Stimulated activated CD4-positive, alpha-beta T cell treated with anti-CD3 and anti-CD28 coated beads, Interleukin-12 subunit alpha, Interleukin-12 subunit beta, amount 100 ng/mL, for 48 hours (primary cell): ENCODE measurements at places on chromosomes 6 and 20.

DNA sequence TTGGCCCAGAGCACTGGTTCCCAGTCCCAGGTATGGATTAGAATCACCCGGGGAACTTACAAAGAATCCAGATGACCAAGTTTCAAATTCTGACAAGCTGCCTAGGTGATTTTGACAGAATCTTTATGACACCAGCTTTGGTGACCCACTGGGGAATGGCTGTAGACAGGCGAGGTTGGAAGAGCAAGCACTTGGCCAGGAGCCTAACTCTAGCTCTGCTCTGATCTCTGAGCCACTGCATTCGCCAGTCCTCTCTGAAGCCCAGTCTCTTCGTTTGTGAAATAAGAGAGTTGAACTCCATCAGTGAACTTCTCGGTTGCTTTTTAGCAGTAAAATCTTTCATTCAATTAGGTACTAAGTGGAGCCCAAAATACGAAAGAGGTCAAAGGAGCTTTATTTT lies 161.2 kb downstream of the VEGFA start:
- no peak for DNase-seq

DNA sequence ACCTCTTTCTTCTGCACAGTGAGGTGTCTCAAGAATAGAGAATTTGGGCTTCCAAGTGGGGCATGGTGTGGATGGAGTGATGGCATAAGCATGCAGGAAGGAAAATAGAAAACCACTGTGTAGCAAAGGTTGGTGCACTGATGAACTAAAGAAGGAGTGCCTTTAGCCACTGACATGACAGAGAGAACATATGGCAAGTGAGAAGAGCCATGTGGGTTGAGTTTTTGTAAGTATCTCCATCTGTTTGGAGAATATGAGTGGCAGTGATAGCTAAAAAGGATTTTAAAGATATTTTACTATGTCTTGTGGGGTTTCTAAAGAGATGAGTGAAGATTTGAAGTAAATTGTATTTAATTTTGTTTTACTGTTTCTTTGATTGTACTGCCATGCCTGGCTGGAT lies 160.5 kb upstream of the GRIK2 start:
- no peak for DNase-seq

DNA sequence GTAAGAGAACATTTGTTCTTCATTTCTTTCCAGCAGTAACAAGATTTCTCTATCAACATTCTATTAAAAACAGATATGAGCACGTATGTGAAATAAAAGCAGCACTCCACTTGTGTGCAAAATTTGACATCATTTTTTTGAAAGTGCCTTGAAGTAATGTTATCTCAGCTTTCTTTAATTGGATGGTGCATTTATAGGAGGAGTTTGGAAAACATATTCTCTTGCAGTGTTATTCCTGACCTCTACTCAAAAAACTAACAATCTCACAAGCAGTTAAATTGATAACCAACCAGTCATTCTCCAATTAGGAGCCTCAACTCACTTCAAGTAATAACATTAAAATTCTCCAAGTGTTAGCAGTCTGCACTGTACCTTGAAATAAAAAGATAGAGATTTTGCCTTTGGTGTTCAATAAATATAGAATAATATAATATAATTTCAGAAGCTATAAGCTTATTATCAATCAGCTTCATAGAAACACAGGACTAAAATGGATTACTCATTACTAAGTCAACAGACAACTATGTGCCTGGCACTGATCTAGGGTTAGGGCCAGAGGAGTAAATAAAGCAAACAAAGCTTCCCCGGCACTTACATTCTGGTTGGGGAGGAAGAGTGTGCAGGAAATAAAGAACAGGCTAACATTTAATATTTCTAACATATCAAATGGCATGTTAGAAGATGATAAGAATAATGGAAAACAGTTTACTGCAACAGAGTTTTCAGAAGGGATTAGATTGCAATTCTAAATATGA lies 149.0 kb upstream of the SGK1 start:
- no peak for DNase-seq

DNA sequence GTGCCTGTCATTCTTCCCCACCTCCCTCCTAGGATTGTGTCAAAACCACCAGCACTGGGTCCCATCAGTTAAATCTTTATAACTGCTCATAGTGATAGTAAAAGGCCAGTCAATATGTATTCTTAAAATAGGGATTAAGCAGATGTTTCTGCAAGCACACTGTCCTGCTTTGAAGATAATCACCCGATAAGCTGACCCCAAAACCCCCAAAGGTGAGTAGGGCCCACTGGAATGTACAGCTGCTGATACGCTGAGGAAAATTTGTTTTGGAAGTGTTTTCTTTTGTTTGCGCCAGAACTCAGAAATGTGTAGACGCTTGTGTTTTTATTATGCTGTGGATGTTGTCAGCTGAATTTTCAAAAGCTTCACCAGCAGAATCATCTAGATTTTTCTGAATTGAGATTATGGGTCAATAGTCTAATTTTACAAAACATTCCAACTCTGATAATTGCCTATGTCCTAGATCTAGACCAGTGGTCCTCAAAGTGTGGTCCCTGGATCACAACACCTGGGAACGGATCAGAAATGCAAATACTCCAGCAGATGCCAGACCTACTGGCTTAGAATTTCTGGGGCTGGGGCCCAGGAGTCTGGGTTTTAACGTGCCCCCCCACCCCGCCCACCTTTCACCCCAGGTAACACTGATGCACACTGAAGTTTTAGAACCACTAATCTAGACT lies 11.4 kb downstream of the BFSP1 start:
- no peak for DNase-seq

DNA sequence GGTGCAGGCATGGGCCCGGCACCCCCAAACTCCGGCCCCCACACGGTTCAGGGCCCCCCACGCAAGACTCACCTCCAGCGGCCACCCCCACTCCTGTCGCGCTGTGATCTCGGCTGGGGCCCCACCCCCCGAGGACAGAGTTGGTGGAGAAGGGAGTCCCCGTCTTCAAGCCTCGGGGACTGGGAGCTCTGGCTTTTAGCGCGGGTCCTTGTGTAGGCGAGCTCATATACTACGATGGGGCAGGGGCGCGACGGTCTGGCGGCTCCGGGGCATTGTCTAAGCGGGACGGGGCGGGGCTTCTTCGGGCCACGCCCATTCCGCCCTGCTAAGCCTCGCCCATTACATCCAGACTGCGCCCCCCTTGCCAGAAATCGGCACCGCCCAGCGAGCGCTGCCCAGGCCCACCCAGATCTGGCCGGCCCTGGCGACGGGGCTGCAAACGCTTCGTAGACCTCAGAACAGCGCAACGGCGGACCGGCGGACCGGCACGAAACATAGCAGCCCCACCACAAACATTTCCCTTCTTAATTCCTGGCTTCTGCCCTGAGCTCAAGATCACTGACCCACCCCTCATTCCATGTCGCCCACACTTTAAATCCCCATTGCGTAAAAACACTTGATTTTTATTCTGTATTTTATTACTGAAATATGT lies 1.0 kb upstream of the DDAH2 start:
- no peak for DNase-seq

DNA sequence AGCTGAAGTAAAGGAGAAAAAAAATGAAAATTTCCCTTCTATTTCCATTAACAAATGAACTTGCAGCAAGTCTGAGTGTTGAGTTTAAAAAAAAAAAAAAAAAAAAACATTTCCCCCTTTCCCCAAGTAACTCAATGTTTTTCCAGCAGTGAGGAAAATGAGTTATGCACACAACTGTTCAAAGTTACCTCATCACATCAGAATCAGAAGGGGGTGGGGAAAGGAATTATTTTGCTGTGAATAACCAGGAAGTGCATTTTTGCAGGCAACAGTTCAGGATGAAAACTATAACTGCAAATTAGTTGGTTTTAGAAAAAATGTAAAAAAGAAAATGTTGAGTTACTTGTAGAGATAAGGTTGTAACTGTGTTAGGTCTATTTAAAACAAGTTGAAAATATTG lies 568.9 kb upstream of the CITED2 start:
- no peak for DNase-seq

DNA sequence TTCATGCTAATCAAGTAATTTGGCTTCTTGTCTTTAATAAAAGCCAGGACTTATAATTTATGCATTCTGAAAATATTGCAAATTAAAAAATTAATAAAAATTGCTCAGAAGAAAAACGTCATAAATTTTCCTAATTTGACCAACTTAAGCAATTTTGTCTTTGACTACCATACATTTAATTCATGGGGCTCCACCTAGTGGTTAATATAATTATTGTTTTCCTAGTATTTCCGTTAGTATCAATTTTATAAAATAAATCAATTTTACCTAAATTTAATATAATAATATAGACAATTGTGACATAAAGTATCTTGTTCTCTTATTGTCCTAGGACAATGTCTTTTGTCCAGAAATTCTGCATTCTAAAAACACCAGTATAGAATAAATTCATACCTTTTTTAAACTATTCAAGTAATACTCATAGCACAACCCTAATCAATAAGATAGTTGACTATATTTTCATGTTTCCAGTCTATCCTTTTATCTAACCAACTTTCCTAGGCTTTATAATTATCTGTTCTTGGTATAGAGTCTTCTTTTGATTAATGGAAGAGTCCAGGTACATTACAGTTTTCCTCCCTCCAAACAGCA lies 319.9 kb downstream of the TRDN start:
- no peak for DNase-seq

DNA sequence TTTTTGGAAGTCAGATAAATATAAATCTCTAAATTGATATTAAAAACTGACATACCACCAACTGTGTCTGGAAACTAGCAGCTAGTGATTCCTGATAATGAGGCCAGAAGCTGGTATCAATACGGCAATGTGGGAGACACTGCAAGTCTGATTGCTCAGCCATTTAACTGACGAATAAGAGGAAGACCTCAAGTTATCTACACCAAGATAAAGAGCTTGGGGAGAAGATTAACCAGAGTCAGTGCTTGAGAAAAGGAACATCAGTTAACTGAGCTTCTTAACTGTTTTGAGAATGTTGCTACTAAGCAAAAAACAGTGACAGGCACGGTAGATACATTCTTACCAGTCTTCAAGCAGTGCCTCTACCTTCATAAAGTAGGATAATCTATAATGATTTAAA lies 140.4 kb upstream of the TENT5A start:
- no peak for DNase-seq

DNA sequence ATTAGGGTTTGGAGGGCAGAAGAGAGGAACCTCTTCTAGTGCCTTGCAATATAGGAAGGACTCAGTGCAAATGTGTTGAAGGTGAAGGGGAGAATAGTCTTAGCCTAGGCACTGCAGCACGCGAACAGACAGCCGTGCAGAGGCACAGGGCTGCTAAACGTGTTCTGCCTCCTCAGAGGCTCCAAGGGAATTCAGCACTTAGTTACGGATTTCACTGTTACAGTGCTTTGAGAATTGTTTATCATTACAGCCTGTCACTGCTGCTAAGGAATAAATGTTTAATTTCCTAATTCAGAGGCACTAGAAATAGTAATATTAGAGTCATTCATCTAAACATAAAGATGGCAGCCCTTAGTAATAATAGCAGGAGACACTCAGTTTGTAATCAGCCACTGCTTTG lies 116.4 kb upstream of the SLC22A16 start:
- no peak for DNase-seq

- no peak for DNase-seq
Observed at GRCh38 chr6:111565326-111566221, 40.1 kb downstream of the TRAF3IP2 start.

- DNase-seq = no peak
Observed at GRCh38 chr6:74181471-74181870, 485.5 kb downstream of the CD109 start.

- DNase-seq = no peak
Observed at GRCh38 chr6:157718503-157719187, 104.4 kb upstream of the SNX9 start.

- peak; percentile 27 for DNase-seq
Observed at GRCh38 chr6:11275598-11275997, 43.1 kb upstream of the NEDD9 start.

- no peak for DNase-seq
Observed at GRCh38 chr20:58580474-58580835, 65.3 kb upstream of the APCDD1L start.

GRCh38 chr6:21949211-21949801 lies 347.5 kb downstream of the PRL start:
- no peak for DNase-seq

DNA sequence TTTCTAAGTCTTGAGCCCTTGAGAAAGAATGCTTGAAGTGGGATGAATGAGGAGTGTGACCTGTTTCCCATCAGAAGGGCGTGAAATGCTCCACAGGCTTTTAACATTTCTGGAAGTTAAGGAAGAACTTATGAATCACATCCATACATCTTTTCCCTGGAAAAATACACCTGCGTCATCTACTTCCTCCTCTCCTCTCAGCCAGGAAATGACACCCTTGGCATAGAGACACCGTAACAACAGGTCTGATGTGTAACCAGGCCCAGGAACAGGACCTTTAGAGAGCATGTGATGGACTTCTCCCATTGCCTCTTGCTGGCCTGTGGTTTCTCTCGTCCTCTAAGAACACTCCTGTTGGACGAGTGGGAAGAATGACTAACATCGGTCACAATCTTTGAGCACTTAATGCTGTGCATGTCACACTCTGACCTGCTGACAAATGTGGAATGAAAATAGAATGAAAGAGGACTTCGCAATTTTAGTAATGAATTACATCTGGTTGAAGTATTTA lies 28.5 kb upstream of the CITED2 start:
- DNase-seq = no peak

DNA sequence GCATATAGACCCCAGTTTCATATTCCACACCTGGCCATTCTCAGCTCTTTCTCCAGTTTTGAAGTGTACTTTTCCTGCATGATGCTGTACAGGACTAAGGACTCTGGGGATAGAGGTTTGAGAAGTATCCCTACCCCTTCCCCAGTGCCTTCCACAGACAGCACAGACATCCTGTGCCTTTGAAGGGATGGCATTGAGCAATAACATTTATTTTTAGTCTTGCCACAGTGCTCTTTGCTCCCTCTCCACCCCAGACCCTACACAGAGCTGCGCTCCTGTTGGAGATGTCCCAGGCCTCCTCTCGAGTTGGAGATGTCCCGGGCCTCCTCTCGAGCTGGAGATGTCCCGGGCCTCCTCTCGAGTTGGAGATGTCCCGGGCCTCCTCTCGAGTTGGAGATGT lies 275.8 kb downstream of the FARS2 start:
- no peak for DNase-seq

DNA sequence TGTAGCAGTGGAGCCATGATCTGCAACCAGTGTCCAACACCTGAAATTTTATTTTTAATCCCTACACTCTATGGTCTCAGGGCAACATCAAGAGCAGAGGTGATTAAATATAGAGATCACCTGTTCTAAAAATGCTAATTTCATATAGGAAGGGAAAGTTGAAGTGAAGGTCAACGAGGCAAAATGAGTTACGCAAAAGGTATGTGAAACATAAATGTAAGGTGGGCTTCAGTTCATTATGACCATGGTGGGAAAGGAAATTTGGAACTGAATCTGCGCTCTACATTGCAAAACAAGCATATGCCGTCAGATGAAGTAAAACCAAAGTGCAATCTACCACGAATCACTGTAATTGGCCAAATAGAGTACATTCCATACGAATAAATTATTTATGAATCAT lies 35.2 kb upstream of the STMND1 start:
- DNase-seq = no peak

DNA sequence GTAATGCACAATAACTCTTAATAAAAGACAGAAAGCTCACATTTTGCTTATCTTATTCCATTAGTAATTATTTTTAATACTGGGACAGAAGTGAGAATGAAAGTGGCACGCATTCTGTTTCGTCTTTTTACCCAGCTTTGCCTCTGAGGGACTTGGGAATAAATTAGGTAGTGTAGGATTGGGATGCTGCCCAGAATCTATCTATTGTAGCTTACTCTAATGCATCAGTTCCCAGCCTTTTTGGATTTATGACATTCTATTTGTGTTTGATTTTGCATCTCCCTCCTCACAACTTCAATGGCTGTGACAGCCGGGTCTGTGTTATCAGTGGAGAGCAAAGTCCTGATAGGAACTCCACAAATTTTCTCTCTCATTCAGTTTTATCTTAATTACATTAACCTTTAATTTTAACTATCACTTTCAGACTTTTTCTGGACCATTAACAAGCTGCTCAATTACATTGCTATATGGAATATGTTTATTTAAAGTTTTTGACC lies 62.9 kb upstream of the TULP4 start:
- DNase-seq = no peak
